ENCODE measurements at places on chromosomes 7 and 10.

DNA sequence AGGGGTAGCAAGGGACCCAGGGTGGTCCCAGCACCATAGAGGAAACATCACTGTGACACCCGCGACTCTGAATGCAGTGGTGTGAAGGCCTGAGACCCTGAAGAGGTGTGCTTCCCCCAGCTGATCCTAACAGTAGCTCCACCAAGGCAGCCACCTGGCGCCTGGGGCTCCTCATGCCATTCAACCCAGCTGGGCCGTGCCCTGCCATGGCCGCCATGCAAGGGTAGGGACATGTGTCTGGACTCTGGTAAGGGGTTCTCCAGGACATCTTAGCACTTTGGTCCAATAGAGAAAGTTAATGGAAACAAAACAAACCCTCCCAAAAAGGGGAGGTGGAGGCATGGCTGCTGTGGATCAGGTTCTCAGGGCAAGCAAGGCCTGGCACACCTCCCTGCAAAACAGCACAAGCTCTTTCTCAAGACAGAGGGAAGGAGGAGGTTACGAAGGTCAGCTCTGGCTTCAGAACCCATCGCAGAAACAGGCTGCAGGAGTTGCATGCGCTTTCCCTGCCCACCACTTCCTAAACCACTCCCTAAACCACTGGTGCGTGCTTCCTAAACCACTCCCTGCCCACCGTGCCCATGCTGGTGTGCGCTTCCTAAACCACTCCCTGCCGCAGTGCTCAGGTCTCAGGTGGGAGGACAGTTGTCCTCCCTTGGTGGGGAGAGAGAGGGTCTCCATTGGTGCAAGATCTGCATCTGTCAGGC is 108.7 kb downstream of the LARP4B start:
- no peak for DNase-seq

DNA sequence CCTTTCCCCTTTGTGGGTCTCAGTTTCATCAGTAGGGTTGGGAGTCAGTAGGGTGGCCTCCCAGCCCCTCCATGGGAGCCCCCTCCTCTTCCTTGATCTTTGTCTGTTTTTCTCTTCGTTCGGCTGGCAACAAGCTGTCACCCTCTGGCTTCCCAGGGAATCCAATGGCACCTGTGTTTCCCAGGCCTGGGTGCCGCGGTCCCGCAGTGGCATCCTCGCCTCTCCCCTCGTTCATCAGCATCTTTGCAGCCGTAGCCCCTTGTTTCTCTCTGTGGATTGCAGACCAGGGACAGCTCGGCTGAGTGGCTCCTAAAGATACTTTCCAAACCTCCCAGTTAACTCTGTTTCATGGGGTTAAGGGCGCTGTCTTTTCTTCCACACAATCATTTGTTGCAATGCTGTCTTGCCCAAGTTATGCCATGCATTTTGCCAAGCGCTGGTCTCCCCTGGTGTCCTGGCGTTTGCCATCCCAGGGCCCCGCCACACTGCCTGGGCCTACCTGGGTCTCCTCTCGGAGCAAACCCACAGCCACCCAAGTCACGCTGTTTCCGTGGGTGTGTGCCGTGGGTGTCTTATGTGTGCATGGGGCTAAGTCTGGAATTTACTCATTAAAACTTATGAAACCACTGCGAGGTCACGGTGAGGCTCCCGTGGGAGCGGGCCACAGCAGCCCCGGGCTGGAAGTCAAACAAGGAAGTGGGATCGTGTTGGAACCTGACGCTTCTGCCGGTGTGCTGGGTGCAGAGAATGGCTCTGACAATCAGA is 189.4 kb upstream of the SHH start:
- no peak for DNase-seq

DNA sequence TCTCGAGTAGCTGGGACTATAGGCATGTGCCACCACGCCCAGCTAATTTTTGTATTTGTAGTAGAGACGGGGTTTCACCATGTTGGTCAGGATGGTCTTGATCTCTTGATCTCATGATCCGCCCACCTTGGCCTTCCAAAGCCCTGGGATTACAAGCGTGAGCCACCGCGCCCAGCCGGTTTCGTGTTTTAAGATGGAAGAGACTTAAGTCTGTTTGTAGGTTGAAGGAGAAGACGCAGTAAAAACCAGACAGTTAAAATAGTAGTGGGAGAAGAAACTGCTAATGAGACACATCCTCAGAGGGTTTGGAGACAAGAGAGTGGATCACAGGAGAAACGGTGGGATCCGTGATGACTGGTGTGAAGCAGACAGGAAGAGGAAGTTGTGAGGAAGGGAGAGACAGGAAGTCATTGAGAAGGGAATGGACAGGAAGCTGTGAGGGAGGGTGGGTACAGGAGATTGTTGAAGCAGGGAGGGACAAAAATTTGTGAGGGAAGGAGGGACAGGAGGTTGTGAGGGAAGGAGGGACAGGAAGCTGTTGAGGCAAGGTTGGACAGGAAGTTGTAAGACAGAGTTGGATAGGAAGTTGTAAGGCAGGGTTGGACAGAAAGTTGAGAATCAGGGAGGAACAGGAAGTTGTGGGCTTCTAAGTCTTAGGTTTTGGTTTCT is 115.5 kb downstream of the WDFY4 start:
- DNase-seq = no peak

GRCh38 chr7:127858915-127859189 is 172.4 kb downstream of the LRRC4 start:
- DNase-seq = no peak

DNA sequence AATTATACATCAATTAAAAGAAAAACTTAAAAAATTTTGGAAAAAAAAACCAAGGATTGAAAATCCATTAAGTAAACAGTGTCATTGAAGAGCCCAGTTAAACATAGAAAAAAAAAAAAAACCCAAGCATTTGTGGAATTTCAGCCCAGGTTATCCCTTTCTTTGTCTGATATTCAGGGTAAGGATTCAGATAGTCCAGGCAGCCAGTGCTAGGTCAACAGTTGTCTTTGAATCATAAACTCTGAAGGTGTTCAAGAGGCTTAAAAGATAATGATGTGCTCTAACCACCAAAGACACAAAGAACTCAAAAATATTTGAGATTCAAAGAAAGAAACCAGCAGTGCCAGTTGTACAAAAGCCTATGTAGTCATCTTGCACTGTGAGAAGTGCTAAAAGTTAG is 270.3 kb upstream of the DKK1 start:
- DNase-seq = no peak

DNA sequence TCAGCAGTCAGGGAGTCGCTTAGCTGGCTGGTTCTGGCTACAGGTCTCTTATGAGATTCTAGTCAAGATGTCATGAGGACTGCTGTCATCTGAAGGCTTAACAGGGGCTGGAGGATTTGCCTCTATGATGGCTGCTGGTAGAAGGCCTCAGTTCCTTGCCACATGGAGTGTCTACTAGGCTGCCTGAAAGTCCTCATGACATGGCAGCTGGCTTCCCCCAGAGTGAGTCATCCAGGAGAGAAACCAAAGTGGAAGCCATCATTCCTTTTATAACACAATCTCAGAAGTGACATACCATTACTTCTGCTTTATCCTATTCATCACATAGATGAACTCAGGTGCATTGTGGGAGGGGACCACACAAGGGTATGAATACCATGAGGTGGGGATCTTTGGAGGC is 75.1 kb downstream of the EXOC6 start:
- no peak for DNase-seq

- DNase-seq = no peak
These were observed 86.6 kb downstream of the WDFY4 start for GRCh38 chr10:48771234-48771633.

GRCh38 chr7:34090816-34091215 is 185.5 kb downstream of the BMPER start:
- no peak for DNase-seq

- no peak for DNase-seq
These were observed 5.0 kb upstream of the NFE2L3 start for GRCh38 chr7:26147030-26147429.

DNA sequence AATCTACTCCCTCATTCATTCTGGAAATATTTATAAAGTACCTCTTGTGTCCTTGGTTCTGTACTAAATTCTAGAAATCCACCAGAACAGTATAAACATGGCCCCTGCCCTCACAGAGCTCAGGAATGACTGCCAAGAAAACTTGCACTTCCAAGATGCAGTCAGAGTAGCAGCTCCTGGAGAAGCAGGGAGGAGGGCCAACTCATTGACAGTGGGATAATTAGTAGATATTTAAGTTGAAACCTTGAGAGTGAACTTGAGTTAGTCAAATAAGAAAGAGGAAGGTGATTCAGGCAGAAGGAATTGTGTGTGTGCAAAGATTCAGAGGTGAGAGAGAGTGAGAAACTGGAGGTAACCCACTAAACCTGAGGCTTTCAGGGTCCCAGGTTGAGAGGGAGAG is 182.2 kb upstream of the INHBA start:
- no peak for DNase-seq

DNA sequence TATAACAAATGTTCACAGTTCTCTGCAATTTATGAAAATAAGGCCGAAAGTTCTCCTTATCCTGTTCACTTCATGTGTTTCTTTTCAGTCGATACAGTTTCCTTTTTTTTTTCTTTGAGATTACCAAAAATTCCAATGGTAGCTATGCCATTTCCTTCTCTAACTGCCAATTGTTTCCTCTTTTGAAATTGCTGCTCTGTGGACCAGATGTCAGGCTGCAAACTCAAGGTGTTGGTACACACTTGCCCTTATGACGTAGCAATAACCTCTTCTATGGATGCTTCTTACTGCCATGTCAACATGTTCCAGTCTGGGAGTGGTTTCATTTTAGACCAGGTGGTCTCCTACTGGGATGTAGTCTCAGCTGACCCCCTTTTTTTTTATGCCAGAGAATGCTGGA is 52.9 kb downstream of the CASD1 start:
- DNase-seq = no peak

GRCh38 chr10:22246680-22247391 is 29.0 kb upstream of the EBLN1 start:
- DNase-seq = no peak

- no peak for DNase-seq
These were observed 253.3 kb downstream of the IPMK start for GRCh38 chr10:58014436-58014835.

GRCh38 chr7:631291-631711 is 95.2 kb upstream of the DNAAF5 start:
- no peak for DNase-seq

DNA sequence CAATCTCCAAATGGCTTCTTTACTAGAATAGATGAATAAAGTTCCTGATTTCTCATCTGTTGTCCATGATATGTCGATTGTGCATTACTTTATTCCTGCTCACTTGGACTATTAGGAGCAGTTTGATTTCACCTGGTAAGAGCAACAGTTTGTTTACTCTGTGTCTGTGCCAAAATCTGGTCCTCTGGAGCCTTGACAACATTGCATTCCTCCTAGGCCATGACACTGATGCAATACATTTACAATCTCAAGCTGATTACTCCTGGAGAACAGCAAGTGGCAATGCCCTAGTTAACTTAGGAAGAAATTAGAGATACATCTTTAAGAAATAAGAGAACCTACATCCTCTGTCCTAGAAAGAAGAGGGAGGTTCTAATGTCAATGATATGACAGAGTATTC is 71.8 kb downstream of the SGCE start:
- no peak for DNase-seq

Data from NCI-H510A treated with DMSO at 0.1 percent for 48 hours (cell line).